Activated T-cell treated with anti-CD3 and anti-CD28 coated beads for 48 hours (primary cell): ENCODE measurements at places on chromosomes 2 and 18.

DNA sequence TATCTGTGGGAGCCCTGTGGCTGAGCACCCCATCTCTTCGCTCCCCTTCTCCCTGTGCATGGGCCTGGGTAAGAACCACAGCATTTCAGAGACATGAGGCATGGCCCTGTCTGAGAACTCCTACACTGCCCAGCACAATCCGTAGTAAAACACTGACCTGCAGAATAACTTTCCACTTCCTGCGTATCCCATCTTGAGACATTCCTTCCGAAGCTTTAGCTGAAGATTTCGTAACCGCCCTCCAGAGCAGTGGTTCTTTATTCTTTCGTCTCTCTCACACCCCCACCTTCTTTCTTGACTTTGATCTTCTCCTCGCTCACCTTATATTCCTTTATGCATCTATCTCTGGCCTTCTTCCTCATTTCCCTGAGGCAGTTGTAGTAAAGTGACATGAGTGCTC lies 381.1 kb downstream of the HRH4 start:
- no peak for DNase-seq

DNA sequence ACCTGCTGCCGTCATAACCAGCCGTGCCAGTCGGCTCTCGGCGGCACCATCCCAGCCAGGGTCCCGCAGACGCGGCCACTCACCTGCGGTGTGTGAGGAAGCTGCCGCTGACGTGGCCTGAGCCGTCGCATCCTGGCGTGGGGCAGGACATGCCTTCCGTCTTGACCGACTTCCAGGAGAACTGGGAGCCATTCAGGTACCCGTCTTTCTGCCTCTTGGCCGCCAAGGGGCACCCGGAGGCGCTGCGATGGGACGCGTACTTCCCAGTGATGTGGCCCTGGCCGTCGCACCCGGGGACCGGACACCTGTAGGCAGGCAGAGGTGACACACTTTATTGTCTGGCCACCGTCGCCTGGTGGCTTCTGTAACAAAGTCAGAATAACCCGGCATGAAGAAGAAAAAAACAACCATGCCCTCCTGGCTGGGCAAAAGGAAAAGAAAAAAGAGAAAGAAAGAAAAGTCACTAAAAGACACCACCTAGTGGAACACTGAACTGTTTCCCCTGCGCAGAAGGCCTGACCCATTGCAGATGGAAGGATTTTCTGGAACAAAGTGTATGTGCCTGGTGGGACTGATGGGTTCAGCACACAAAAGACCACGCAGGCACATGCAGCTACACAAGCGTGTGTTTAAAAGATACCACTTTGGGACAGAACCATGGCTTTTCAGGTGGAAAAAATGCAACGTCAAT lies 94.9 kb upstream of the PXDN start:
- DNase-seq: no peak

- DNase-seq: no peak
These were observed 273.3 kb downstream of the GLI2 start for GRCh38 chr2:121008975-121009374.

DNA sequence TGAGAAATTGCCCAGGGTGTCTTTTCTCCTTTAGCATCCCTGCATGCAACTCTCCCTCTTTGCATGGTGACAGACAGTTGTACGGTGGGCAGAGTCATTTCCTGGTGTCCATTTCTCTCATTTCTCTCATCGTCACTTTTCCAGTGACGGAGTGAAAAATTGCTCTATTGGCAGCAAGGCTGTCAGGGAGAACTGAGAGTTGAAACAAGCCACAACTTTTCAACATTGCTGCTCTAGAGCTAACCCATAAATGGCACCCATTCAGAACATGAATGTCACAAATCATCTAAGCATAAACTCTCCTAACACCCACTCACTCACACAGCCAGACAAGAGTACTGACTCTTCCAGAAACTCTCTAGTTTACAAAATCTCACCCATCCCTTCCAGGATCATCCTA lies 55.7 kb downstream of the ZC3H8 start:
- DNase-seq: no peak

- DNase-seq: no peak
These were observed 21.8 kb downstream of the RBM44 start for GRCh38 chr2:237820421-237820820.

- DNase-seq: peak; percentile 33
These were observed 33.6 kb downstream of the KIDINS220 start for GRCh38 chr2:8803658-8804379.

DNA sequence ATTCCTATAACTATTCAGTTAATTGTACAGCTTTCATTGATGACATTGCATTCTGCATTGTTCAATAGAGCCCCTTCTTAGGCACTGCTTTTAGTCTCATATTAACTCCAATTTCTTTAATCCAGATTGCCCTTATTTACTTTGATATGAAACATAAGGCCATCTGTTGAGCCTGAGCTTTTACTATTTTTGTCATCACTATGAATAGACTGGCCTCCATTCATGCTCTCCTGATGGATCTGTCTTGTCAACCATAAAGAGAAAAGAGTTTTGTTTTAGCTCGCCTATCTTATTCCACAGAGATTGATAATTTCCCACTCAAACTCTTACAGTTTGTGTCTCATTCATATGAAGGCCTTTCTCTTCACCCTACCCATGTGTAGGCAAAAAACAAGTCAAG lies 159.2 kb upstream of the DTNA start:
- DNase-seq: no peak

DNA sequence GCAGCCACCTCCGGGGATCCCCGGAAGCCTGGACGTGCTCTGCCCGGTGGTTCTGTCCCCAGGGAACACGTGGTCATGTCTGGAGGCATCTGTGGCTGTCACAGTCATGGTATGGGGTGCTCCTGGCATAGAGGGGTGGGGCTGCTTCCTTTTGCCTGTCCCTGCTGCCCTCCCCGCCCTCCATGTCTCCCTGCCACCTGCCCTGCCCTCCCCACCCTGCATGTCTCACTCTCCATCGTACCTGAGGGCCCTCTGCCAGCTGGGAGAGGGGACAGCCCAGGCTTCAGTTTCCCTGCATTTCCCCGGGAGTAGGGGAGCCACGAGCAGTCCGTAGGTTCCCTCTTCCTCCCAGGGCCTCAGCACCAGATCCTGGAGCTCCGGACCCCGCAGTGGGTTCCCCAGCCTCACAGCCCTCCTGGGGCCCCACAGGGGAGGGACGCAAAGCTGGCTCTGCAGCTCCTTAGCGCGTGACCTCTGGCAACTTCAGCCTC lies 90.0 kb upstream of the CTDP1 start:
- no peak for DNase-seq

DNA sequence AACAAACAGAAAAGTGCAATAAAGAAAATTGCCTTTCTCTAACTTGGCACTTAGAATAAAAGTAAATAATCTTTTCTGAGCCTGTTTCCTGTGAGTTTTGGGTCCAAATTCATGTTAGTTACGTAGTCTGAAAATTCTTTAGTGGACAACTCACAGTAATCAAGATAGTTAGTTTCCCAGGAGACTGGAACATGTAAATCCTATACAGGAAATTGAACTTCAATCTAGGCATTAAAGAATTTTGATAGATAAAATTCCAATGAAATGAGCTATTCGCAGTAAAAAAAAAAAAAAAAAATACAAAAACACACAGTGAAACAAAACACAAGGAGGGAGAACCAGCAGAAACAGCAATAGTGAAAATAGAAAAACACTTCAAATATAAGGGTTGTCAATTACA lies 83.8 kb upstream of the REG3G start:
- no peak for DNase-seq

DNA sequence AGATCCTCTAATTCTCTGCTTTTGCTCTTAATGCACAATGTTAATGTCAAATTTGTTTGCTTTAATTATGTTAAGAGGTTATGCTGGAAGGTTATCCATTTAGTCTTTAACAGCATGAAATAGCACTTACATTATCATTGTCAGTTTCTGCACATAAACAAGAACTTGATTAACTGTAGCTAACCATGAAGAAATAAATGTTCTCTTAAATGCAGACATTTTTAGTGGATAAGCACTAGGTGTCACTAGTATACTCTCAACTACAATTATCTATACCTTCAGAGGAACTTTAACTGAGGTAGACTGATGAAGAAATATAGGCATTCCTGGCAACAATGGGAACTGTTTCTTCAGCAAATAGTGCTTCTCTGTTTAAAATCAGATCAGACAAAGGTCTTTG lies 178.8 kb upstream of the CHST9 start:
- no peak for DNase-seq

GRCh38 chr2:157611726-157612125 lies 16.9 kb downstream of the ACVR1C start:
- DNase-seq: no peak

- peak; percentile 33 for DNase-seq
These were observed 25.4 kb downstream of the SP100 start for GRCh38 chr2:230441227-230441897.

DNA sequence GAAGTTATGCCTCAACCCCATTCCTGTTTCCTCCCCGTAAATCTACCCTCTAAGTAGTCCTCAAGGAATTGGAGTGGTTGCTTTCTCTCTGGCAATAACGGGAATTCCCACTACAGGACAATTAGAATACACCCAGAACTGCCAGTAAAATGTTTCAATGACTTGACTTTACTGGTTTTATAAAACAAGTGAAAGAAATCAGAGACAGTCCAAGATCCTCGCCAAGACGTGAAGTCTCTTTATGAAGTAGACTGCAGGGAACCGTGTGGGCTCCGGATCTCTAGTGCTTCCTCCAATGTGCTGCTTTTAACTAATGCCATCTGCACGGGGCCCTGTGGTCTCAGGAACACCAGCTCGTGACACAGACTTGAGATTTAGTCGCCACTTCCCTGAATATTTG lies 101.4 kb downstream of the CPO start:
- DNase-seq: no peak

- no peak for DNase-seq
These were observed 113.5 kb upstream of the PPP1CB start for GRCh38 chr2:28638102-28638501.

GRCh38 chr2:156191527-156191926 lies 141.0 kb downstream of the NR4A2 start:
- no peak for DNase-seq

DNA sequence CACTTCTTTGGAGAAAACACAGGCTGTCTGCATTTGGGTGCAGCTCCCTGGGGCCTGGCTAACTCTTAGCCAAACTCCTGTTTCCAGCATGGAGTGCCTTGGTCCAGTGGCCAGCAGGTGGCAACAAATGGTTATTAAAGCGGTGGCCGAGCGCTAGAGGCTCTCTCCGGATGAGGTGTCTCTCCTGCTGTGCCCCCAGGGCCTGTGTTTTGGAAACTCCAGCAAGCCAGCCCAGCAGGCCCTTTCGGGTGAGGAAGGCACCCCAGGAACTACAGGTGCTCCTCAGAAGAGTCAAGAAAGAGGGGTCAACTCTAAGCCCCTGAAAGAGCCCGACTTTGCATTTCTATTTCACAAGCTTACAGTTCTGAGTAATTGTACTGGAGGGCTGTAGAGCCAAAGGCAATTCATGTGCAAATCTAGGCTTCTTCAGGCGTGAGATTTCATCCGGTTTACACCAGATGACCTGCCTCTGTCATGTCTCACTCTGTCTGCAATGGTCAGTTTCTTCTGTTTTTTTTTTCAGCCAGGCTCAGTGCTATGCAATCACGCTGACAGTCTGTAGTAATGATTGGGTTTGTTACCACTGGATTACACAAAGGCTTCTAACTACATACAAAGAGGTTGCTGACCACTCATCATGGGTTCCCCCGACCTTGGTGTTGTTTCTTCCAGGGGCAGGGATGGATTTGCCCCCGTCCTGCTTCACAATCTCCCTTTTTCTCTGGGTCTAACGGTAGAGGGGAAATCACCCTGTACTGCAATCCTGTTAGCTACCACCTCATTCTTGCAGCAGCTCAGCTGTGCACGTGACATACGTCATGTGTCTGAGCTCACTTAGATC lies 7.6 kb upstream of the CHRNA1 start:
- DNase-seq: peak; percentile 38

DNA sequence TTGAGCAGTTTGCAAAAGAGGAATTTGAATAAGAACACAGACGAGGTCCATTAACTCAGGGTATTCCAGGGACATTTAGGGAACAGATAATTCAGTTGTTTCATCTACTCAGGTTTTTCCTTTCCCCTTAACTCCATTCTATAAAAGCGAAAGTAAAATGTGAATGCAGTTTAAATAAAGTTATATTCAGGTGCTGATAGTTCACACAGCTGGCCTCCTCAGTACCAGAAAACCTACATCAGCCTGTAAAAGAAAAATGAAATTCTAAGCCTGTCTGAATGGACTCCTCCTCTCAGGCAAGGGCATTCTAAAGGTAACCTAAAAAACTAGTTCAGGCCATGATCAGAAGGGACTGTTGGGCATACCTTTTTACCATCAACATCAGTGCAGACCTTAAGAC lies 873.8 kb downstream of the SUCLG1 start:
- DNase-seq: no peak

DNA sequence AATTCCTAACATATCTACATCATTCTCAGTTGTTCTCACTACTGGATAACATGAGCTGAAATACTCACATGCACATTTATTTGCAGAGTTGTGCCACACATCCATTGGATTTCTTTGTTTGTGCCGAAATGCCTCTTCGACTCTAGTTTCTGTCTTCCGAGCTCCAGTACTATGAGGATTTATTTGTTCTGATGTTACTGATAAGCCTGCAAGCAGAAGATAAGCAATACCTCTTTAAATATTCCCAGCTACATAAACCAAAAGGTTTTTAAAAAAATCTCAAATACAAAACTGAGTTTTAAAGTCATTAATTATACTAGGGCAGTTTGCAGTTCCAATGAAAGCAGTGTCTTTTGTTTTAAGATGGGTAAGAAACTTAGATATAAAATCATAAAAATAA lies 164.8 kb downstream of the ATAD2B start:
- no peak for DNase-seq

GRCh38 chr2:32498306-32498705 lies 129.5 kb upstream of the TTC27 start:
- DNase-seq: no peak

DNA sequence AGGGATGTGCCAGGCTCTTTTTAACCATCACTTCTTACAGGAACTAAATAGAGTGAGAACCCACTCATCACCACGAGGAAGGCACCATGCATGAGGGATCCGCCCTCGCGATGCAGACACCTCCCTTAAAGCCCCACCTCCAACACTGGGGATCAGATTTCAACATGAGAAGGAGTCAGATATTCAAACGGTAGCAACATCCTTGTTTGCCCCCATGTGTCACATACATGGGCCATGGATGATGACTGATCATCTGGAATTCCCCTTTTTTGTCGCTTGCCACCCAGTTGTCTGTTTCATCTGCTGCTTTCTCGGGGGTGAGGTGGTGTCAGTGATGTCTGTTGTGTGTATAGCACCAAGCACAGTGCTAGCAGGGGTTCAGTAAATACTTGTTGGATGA lies 57.9 kb downstream of the NCK2 start:
- peak; percentile 47 for DNase-seq

DNA sequence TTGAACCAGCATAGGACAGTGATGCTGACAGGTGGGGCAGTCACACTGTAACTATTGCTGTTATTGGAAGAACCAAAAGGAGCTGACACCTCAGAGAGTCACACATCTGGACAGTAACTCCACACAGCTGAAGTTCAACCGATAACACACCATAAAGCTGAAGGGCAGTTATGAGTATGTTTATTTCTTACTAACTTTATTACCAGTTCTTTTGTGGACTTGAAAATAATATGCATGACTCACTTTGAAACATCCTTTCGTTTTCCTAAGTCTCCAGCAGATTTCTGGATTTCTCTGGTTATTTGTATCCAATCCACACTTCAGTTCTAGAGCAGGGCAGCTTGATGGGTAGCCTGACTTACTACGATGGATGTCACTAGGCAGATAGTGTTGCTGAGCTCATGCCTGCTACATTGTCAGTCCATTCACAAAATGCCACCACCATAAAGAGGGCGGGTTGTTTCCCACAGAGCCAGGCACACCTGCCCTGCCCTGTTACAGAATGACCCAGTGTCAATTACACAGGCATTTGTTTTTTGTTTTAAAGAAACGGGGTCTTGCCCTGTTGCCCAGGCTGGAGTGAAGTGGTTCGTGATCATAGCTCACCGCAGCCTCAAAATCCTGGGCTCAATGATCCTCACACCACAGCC lies 8.4 kb upstream of the AGBL5 start:
- DNase-seq: no peak
